ENCODE measurements at places on chromosomes 16 and 17.

GRCh38 chr17:76063875-76064546 is 8.3 kb downstream of the SRP68 start:
- no peak for DNase-seq

DNA sequence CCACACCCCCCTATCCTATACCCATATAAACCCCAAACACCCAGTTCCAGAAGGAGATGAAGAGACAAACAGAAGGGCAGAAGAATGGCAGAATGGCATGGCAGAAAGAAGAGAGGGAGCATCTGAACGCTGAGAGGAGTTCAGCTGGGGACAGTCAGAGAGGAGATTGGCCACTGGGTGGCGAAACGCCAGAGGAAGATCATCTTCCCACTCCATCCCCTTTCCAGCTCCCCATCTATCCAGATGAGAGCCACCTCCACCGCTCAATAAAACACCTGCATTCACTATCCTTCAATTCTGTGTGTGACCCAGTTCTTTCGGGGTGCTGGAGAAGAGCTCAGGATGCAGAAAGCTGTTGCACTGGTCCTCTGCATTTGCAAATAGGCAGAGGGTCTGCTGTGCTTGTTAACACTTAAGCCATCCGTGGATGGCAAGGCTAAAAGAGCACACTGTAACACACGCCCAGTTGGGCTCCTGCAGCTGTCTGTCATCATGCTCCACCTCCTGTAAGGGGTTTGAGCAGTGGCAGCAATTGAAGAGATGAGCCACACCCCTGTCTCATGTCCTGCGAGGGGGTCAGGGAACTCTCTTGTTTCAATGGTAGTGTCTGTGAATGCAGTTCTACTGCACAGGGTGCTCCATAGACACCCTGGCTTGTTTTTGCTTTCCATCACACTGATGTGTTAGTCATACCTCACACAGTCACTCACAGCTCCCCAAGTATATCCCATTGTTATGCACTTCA is 1034.8 kb upstream of the RBFOX1 start:
- no peak for DNase-seq

- no peak for DNase-seq
Observed at GRCh38 chr17:42485680-42486079, 27.0 kb downstream of the ATP6V0A1 start.

DNA sequence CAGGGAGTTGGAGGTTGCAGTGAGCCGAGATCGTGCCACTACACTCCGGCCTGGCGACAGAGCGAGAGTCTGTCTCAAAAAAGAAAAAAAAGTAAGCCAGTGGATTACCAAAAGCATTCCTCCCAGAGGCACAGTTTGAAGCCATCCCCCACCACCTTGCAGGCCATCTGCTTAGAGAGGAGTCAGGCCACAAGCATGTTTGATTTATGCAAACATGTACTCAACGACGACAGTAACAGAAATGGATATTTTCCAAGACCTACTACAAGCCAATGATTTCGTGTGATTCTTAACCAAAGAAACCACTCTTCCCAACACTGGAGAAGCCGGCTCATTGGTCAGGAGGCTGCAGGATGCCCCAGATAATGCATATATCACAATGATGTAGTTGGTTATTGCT is 34.8 kb downstream of the MYH13 start:
- DNase-seq: no peak

GRCh38 chr17:7014995-7015958 is 2.9 kb downstream of the RNASEK start:
- DNase-seq: no peak

DNA sequence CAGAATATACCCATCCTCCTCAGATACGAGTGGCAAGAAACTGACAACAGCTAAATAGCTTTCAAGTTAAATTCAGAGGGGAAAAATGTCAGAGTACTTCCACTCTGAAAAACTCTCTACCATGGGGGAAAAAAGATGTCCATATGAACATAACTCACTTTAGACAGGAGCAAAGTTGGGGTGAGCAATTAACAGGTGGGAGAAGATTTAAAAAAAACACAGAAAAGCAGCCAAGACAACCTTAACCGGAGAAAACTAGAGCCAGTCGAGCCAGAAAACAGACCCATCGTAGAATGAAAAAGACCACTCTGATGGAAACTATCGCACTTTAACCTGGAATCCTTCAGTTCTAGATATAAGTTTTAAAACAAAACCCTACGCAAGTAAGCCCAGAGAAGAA is 833 bp downstream of the TERF2 start:
- no peak for DNase-seq

DNA sequence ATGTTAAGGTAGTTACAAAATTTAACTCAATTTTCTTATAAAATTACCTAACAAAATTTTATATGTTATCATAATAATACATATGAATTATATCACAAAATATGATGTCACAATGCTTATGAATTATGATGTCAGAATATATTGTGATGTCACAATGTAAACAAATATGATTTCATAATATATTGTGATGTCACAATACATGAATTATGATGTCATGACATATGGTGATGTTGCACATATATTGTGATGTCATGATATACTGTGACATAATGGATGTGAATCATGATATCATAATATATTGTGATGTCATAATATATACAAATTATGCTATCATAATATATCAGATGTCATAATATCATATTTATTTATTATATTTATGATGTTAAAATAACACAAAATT is 1879.9 kb downstream of the TP53TG3F start:
- no peak for DNase-seq

- DNase-seq: no peak
Observed at GRCh38 chr17:39484178-39484577, 22.9 kb downstream of the CDK12 start.

GRCh38 chr16:86977076-86977676 is 340.0 kb downstream of the C16orf95 start:
- DNase-seq: no peak

DNA sequence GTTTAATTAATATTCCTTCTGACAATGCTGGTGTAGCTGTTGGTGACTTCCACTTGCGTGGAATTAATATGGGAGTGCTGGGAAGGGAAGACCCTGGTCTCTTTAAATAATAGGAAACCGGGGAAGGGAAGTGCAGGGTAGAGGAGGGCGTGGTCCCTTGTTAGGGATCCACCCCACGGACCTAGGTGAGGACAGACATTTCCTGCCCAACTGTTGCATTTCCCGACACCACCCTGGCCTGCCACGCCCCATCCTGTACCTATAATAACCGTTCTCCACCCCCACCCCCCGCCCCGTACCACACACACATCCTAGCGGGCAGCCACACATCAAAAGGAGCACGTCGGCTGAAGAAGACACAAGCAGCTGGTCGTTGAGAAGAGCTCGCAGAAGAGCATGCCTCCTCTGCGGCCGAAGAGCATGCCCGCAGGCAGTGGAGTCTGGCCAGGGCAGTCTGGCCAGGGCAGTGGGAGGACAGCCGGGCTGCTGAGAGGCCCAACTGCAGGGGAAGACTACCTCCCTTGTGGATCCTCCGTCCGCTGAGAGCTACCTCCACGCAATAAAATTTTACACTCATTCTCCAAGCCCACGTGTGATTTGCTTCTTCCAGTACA is 36.8 kb upstream of the MMD start:
- no peak for DNase-seq

DNA sequence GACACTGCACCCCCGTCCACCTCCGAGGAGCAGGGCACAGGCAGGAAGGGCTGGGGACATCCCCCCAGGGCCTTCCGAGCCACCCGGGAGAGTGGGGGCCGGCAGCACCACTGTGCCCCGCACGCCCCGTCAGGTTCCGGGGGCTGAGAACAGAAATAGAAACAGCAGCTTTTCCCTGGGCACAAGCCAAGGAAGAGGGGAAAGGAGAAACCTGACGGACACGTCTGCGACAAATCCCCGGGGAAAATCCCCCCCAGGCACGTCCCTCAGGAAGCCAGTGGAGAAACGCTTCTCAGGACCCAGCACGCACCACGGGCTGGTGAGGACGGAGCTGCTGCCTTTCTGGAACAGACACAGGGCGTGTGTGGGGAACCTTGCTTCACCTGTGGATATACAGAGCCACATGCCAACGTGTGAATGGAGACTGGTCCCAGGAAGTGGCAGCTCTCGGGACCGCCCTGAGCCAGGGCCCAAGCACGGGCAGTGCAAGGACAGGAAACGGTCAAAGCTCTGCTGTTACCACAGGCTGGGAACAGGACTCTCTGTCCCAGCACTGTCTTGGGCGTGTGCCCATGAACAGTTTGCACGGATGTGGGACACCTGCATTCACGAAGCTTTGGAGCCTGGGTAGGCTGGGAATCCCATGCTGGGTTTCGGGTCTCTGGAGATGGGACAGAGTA is 1.2 kb upstream of the TMEM204 start:
- DNase-seq: no peak
